Renal cortical epithelial cell (primary cell): ENCODE measurements at places on chromosomes 13 and 19.
A peak's percentile ranks its signal among the peaks of the same experiment; 100 is the strongest.

- DNase-seq = no peak
These were observed 185.7 kb downstream of the TM9SF2 start for GRCh38 chr13:99686944-99687411.

- no peak for DNase-seq
These were observed 40.2 kb downstream of the OLFM4 start for GRCh38 chr13:53068585-53069520.

- DNase-seq = peak; percentile 90
These were observed 34.2 kb downstream of the MBNL2 start for GRCh38 chr13:97256343-97256783.

DNA sequence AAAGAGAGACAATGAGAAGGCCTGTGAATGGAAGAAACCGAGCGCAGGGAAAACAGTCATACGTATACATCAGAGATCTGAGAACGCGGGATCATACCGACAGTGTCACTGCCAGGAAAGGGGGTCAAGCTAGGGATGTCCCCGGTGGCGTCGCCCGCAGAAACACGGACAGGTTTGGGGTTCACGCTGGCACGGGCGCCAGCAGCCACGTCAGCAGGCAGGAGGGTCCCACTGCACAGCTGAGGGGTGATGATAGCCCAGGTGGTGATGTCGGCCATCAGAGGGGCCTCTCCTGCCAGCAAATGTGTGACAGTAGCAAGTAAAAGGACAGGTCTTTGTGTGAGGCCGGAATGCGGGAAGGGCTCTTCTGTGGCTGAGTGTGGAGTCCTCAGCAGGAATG, 3.4 kb upstream of the ZNF229 start:
- no peak for DNase-seq

GRCh38 chr19:39325778-39326665, 5.4 kb upstream of the LRFN1 start:
- no peak for DNase-seq

DNA sequence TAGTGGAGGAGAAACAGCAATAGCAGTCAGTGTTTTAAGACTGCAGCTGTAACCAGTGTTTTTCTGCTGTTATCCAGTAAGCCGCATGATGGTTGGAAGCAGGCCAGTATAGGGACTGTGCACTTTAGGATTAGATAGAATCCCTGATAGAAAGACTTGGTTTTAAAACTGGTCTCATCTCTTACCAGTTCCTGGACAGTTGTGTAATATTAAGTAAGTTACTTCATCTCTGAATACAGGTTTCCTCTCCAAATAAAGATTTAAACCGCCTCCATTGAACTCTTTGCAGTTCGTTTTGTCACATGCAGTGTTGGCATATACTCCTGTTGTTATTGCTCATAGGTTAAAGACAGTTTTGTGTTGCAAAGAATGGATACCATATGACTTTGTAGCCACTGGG, 25.6 kb downstream of the URI1 start:
- no peak for DNase-seq

GRCh38 chr19:31174948-31175347, 174.3 kb downstream of the TSHZ3 start:
- no peak for DNase-seq
